ENCODE measurements at places on chromosomes 11 and 22.
A peak's percentile ranks its signal among the peaks of the same experiment; 100 is the strongest.

DNA sequence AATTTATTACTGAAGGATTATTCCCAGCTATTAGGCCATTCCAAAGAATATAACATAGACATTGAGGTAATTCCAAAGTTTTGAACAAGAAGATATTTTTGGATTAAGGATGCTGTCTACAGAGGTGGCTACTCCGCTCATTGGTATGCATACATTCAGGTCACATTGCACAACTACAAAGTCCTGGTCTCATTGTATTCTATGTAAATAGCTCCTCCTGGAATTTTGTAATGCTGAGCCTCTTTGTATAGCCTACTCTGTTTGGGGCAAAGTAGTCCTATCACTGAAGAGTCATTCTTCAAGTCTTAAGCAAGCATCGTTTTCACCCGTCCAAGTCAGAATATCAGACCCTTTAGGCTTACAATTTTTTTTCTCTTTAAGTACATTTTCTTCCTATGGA, 142.4 kb downstream of the KIF18A start:
- DNase-seq, result no peak

GRCh38 chr11:20089796-20090653, 70.2 kb downstream of the DBX1 start:
- no peak for DNase-seq

GRCh38 chr11:95253141-95253540, 22.1 kb upstream of the SESN3 start:
- no peak for DNase-seq

- no peak for DNase-seq
Measured at GRCh38 chr22:45540122-45540521, 37.4 kb downstream of the FBLN1 start.

- DNase-seq, result no peak
Measured at GRCh38 chr22:45843031-45843430, 133.9 kb downstream of the WNT7B start.

- peak; percentile 17 for DNase-seq
Measured at GRCh38 chr11:9385327-9385899, 961 bp downstream of the IPO7 start.

GRCh38 chr11:74307434-74307833, 4.0 kb downstream of the P4HA3 start:
- DNase-seq, result no peak

- no peak for DNase-seq
Measured at GRCh38 chr11:14538271-14538925, 18.2 kb upstream of the PSMA1 start.

- no peak for DNase-seq
Measured at GRCh38 chr22:29578462-29579200, 2.3 kb downstream of the NIPSNAP1 start.

DNA sequence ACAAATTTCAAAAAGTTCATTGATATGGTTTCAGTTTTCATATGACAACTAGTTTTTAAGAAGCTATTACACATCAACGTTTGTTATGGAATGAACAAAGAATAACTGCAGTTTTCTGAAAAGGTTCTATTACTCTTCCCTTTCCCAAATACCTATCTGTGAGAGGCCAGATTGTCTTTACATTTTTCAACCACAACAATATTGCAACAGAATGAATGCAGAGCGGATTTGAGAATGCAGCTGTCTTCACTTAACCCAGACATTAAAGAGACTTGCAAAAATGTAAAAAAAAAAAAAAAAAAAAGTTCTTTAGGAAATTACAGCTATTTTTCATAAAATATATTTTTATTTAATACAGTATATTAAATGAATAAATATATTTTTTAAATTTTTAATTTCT, 250.8 kb downstream of the DDX10 start:
- DNase-seq, result no peak

GRCh38 chr11:27138716-27139115, 98.1 kb downstream of the BBOX1 start:
- DNase-seq, result no peak

DNA sequence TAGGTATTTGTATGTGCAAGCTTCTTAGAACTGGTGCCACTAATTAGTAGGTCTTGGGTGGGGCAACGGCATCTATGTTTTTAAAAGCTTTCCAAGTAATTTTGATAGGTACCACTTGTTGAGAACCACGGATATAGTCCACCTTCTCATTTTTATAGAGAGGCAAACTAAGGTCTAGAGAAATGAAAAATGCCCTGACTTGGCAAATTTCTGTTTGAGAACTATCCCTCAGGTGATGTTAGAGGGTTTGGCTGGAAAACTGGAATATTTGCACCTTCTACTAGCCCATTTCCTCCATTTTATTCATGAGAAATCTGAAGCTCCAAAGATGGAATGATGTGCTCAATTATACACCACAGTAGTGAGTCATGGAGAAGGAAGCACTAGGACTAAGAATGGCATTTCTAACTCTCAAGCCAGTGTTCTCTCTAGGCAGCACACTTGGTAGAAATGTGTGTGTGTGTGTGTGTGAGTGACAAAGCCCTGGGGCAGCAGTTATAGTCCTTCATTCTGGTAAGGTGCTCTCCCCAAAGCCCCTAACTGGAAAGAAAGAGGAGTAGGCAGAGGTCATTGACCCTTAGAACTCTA, 1.8 kb upstream of the TMEM86A start:
- no peak for DNase-seq

DNA sequence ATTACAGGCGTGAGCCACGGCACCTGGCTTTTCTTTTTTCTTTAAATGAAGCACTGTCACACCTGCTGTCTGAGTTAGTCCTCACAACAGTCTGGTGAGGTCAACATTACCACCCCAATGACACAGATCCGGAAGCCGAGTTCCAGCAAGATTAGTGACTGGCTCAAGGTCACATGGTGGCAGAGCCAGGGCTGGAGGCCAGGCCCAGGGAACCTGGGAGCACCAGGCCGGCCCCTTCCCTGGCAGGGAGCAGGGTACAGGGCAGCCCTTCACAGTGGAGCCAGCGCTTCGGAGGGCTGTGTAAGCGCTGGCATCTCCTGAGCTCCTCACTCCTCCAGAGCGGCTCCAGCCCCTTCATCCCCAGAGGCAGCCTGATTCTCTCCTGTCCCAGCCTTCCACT, 118.7 kb downstream of the ST3GAL4 start:
- no peak for DNase-seq

GRCh38 chr11:76143274-76143673, 63.0 kb downstream of the WNT11 start:
- DNase-seq, result no peak

- no peak for DNase-seq
Measured at GRCh38 chr11:12808519-12808918, 134.3 kb downstream of the TEAD1 start.

- DNase-seq, result peak; percentile 32
Measured at GRCh38 chr22:38873469-38874411, 1.7 kb upstream of the CBX6 start.

GRCh38 chr11:77027275-77027674, 6.9 kb upstream of the B3GNT6 start:
- DNase-seq, result no peak

GRCh38 chr22:30894371-30894740, 74.2 kb downstream of the MORC2 start:
- no peak for DNase-seq

- DNase-seq, result no peak
Measured at GRCh38 chr11:35980686-35981390, 37.0 kb downstream of the LDLRAD3 start.

- DNase-seq, result no peak
Measured at GRCh38 chr11:76347466-76347865, 33.5 kb downstream of the THAP12 start.

DNA sequence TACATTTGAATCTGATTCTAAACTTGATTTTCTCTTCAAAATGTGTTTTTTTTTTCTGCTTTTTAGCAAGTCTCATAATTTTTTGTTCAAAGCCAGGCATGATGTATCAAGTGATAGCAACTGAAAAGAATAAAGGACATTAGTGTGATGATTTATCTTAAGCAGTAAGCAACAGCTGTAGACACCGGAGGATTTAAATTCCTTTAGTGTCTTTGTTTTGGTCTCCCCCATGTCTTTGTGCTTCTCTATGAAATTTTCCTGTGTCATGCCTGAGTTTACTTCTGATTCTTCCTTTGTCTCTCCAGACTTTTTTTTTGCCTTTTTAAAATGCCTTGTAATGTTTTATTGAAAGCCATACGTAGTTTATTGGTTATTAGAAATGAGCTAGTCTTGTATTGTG, 934.2 kb upstream of the RAG2 start:
- DNase-seq, result no peak

DNA sequence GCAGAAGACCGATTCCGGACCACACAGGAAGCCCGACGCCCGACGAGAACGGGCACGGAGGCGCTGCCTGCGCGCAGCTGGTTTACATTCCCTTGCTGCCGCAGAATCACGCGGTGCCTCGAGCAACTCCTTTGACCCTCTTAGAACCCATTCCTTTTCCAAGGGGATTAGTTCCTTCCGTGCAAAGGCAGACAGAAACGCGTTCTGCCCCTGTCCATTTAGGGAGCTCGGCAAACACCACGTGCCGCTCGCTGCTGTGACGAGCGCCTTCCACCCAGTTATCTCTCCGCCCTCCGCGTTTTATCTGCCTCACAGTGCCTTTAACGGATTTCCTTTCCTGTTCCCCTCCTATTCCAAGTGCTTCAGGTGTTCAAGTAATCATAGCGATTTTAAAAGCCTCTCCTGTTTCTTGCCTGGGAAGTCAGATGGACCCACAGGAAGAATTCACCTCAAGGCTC, 24.1 kb upstream of the MICAL3 start:
- DNase-seq, result no peak

GRCh38 chr11:60657888-60658287, 41.5 kb upstream of the MS4A8 start:
- no peak for DNase-seq

- no peak for DNase-seq
Measured at GRCh38 chr11:75717608-75718418, at the start of gene MOGAT2. MOGAT2 (plus strand) TSS chr11:75717838; CDS start chr11:75717889, 51 bp downstream.

DNA sequence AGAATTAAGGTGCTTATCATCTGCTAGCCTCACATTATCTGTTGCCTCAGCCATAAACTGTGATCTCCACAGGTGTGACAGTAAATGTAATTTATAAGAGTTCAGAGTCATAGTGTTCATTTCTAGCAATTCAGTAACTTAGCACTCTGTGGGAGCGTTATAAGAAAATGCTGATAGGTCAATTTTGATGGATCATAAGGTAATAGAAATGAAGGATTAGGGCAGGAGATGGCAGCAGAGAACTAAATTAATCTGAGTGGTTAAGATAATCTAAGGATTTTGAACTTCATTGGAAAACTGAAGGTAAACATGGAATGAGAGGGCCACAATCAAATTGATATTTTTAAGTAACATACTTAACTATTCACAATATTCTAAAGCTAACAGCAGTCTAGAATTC, 26.5 kb upstream of the SLC22A9 start:
- DNase-seq, result no peak

GRCh38 chr22:37187891-37188761, at the start of gene C1QTNF6:
C1QTNF6 (minus strand) TSS chr22:37188247; CDS start chr22:37188213, 34 bp downstream.
- no peak for DNase-seq

DNA sequence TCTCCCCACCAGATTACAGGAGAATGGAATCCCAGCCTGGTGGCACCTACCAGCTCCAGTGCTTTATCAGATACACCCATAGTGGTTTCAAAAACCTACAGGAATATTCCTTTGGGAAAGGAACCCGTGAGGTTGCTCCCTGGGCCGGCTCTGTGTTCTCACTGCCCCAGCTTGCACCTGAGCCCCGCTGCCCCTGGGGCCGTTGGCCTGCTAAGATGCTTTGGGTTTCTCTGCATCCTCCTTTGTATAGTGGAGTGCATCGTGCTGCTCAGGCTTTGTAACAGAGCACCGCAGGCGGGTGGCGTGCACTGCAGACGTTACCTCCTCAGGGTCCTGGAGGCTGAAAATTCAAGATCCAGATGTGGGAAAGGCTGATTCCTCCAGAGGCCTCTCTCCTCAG, 414.1 kb downstream of the BRD1 start:
- DNase-seq, result no peak

DNA sequence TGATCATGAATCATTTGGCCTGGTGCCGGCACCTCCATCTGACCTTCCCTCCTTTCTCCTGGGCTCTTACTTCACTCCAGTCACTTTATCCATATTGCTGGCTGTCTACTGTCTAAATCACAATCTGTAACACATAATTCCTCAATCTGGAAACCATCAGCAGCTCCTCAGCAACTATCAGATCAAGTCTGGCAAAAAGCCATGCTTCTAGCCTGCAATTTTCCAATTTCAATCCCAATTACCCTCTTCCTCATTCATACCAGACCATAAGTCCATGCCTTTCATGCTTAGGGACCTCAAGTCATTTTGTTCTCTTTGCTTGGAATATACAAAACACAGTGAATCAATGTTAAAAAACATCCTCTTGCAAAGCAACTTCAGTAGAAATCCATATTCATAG, 882.8 kb upstream of the ANO3 start:
- DNase-seq, result no peak

- DNase-seq, result no peak
Measured at GRCh38 chr11:99592266-99592665, 571.5 kb downstream of the CNTN5 start.

GRCh38 chr22:27986459-27986858, 67.4 kb upstream of the PITPNB start:
- no peak for DNase-seq

- DNase-seq, result no peak
Measured at GRCh38 chr11:2652333-2653197, 47.2 kb downstream of the KCNQ1OT1 start.

DNA sequence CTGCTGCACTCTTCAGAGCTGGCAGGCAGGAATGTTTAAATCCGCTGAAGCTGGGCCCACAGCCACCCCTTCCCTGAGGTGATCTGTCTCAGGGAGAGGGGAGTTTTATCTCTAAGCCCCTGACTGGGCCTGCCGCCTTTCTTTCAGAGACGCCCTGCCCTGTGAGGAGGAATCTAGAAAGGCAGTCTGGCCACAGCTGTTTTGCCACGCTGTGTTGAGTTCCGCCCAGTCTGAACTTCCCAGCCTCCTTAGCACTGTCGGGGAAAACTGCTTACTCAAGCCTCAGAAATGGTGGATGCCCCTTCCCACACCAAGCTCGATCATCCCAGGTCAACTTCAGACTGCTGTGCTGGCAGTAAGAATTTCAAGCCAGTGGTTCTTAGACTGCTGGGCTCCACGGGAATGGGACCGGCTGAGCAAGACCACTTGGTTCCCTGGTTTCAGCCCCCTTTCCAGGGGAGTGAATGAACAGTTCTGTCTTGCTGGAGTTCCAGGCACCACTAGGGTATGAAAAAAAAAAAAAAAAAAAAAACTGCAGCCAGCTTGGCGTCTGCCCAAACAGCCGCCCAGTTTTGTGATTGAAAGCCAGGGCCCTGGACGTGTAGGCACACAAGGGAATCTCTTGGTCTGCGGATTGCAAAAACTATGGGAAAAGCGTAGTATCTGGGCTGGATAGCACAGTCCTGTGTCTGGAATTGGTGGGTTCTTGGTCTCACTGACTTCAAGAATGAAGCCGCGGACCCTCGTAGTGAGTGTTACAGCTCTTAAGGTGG, 127.4 kb downstream of the SPON1 start:
- DNase-seq, result no peak

DNA sequence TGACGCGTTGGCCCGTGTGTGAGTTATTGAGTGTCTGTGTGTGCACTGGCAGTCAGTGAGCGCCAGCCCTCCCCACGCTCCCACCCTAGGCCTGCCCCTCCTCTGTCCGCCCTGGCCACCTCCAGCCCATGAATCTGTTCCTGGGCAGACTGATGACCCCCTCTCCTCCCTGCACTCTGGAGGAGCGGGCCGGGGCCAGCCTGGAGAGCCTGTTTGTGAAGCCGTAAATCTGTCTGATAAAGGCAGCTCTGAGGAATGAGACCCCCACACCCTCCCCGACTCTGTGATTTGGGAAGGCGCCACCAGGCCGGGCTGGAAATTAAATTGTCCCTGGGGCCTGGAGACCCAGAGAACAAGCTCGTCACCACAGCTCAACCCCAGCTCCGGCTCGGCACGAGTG, 8.6 kb downstream of the TSSC4 start:
- DNase-seq, result no peak
